Stimulated activated CD4-positive, alpha-beta T cell treated with anti-CD3 and anti-CD28 coated beads, Interleukin-4, amount 100 ng/mL, for 1 hour (primary cell): ENCODE measurements at places on chromosomes 13 and 19.

DNA sequence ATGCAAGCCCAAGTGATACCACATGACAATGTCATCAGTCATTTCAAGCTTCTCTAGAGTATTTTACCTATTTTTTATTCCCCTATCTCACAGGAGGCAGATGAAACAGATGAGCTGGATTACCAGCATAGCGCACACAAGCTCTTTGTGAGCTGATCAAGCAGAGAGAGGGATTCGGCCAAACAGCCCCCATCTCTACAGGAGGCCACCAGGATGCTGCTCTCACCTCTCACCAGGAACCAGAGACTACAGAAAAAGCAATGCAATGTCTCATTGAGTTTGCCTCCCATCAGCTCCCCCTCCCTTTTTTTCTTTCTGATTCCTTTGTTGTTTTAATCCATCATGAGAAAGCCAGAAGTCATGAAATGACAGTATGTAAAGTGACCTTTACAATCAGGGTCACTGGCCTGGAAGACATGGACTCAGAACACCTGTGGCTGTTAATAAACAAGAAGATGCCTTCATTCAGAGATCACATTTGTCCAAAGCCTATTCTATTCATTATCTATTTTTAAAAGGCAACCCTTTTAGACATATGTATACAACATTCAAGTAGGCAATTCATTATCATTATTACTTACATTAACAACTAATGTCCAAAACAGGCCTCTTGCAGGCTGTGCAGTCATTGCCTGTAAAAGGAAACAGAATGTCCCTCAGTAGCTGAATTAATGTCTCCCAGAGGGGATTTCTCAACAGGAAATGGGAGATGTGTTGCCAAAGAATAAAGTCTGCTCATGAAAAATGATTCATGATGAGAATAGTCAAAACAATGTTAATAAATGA is 656.6 kb downstream of the TBC1D4 start:
- no peak for DNase-seq

DNA sequence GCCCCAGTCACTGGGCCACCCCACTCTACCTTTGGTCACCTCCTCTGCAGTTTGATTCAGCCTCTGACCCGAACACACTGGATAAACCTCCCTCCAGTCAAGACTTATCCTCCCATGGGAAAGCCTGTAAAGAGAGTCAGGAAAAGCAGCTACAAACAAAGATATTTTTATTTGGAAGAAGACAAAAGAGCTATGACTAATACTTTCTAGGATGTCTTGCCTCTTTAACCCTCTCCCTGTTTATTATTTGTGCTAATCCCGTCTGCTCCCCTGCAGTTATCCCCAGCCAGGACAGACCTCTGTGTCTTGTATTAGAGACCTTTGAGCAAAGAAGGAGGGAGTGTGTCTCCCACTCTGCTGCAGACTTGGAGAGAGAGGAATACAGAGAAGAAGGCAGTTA is 178.3 kb downstream of the EFNB2 start:
- DNase-seq: no peak

DNA sequence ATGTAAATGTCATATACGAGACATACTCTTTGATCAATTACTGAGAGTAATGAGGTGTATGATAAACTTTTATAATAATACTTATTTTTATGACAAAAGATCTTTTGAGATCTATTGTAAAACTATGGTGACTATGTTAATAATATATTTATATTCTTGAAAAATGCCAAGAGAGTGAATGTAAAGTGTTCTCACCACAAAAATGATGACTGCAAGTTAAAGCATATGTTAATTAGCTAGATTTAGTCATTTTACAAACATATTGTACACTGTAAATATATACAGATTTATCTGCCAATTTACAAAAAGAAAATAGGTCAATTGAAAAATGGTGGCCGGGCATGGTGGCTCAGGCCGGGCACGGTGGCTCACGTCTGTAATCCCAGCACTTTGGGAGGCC is 81.0 kb downstream of the GPC6 start:
- DNase-seq: no peak

- DNase-seq: no peak
These were observed 3.7 kb downstream of the GGACT start for GRCh38 chr13:100584896-100585295.

DNA sequence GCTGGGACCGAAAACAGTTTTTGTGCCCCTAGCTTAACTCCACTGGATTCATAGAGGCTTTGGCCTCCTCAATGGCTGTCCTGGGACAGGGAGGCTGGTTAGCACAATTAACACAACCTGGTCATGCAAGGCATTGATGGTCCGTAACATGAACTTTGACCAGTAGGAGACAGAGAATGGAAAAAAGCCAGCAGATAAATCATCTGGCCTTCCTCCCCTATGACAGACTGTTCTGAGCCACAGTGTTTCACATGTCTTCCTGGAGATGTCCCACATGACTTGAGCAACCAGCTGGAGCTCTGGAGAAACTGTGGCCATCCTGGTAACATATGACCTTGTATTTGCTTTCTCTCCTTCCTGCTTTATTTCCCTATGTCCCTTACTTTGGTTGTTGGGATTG is 244.2 kb downstream of the UQCRFS1 start:
- no peak for DNase-seq

- DNase-seq: no peak
These were observed 177.1 kb downstream of the RBM26 start for GRCh38 chr13:79228972-79229371.

DNA sequence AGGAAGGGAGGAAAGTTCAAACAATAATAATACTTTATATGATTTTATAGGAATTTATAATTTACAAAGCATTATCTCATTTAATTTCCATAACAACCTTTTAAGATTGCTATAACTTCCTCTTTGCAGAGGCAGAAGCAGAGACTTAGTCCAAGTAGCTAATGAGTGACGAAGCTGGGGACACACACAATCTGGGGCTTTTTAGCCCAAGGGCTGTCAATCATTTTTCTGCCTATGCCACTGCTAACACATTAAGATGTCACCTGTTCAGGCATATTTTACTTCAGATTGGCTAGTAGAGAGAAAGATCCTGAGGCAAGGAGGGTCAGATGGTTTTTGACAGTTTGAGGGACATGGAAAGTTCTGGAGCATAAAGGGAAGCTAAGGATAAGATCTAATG is 12.6 kb downstream of the SCEL start:
- DNase-seq: no peak

GRCh38 chr13:50779443-50780200 is 63.9 kb downstream of the DLEU7 start:
- no peak for DNase-seq

DNA sequence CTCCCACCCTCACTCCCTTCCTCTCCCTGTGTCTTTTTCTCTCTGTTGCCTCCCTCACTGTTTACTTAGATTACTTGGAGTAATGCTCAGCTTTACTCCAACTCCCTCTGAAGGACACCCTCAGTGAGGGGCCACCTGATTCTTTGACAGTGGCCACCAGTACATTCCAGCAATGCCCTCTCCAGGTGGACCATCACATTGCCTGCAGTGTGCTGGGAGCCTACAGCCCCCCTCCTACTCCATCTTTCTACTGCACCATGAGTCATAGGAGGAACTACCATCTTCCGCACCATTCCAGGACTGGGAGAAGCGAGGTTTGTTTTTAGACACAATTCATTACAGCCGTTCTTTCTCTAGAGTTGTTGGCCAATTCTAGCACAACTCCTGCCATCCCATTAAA is 96.6 kb upstream of the POSTN start:
- no peak for DNase-seq

DNA sequence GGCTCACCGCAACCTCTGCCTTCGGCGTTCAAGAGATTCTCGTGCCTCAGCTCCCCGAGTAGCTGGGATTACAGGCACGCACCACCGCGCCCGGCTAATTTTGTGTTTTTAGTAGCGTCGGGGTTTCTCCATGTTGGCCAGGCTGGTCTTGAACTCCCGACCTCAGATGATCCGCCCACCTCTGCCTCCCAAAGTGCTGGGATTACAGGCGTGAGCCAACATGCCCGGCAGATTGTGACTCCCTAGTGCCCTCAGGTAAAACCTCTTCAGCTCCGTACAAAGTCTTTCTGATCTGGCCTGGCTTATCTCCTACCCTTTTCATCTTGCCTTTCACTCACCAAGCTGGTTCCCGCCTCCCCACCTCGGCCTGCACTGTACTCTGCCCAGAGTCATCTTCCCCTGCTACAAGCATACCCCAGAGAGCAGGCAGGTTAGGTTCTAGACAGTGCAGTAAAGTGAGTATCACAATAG is 15.0 kb downstream of the BICRA start:
- DNase-seq: no peak

- no peak for DNase-seq
These were observed 118.3 kb upstream of the GJB6 start for GRCh38 chr13:20350382-20350763.

GRCh38 chr13:111514610-111515306 is 194.3 kb downstream of the TEX29 start:
- DNase-seq: no peak

- no peak for DNase-seq
These were observed 90.2 kb downstream of the GPC6 start for GRCh38 chr13:93316841-93317240.

DNA sequence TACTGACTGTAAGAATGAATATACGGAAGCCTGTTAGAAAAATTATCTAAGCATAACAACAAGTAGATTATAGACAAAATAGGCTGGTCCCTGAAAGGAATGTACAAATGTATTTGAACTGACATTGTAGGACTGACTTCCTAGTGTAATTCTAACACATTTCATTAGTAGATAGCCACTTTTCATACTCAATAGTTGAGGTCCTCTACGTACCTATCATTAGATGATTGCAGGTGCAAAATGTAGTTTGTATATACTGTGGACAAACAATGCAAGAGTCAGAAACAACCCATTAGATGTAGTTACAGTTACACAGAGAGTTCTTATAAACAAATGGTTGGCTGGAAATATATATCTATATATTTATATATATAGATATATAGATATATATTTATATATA is 402.3 kb upstream of the SLITRK6 start:
- no peak for DNase-seq

DNA sequence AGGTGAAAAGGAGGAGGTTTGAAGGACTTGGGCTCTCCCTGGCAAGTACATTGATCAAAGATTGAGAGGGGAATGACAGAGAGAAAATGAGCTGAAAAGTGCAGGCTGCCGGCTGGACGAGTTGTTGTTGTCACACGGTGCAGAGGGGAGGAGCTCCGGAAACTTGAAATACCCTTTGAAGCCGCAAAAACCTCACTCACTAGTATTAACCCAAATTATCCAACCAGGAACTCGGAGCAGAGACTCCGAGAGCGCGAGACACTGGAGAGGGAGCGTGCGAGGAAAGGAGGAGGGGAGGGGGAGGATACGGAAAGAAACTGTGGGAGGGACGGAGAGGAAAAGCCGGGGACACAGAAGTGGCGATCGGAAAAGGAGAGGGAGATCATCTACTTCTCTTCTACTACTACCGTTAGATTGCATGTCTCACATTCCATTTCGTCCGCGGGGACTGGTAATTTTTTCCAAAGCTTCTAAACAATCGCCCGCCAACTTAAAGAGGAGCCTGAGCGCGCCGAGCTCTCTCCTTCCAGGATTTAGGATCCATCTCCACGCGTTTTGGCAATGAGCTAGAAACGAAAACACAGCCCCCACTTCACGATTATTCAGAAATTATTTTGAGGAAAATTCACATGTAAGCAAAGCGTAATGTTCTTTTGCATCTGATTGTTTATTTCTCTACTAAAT is at the start of gene DACH1:
Gene DACH1, minus strand, starts transcription at position 74 of the 684 bp plus-strand sequence.
- peak; percentile 4 for DNase-seq

- DNase-seq: no peak
These were observed 20.9 kb downstream of the ZNF536 start for GRCh38 chr19:30393046-30393445.

DNA sequence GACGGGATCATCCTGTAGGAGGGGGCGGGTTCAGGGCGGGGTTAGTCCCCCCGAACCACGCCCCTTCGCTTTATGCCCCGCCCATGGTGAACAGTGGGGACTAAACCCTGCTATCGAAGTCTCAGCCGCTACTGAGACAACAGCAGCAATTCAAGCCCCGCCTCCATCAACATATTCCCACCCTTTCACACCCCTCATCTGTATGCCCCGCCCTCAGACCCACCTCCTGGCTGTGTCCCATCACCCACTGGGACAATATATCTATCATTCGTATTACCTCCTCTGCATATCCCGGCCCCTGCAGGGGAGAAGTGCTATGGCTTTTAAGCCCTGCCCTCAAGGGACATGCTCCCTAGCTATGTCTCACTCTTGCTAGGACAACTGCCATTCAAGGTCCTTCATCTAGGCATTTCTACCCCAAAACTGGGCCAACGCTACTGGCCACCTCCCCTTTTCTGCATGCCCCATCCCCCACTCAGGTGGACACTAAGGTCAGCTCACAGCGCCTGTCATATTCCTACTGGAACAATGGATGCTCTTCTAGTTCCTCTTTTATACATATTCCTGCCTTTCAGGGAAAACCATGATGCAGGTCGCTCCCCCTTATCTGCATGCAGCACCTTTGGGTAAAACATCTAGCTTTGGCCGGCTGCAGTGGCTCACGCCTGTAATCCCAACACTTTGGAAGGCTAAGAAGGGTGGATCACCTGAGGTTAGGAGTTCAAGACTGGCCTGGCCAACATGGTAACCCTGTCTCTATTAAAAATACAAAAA is 11.9 kb downstream of the LRFN1 start:
- no peak for DNase-seq

DNA sequence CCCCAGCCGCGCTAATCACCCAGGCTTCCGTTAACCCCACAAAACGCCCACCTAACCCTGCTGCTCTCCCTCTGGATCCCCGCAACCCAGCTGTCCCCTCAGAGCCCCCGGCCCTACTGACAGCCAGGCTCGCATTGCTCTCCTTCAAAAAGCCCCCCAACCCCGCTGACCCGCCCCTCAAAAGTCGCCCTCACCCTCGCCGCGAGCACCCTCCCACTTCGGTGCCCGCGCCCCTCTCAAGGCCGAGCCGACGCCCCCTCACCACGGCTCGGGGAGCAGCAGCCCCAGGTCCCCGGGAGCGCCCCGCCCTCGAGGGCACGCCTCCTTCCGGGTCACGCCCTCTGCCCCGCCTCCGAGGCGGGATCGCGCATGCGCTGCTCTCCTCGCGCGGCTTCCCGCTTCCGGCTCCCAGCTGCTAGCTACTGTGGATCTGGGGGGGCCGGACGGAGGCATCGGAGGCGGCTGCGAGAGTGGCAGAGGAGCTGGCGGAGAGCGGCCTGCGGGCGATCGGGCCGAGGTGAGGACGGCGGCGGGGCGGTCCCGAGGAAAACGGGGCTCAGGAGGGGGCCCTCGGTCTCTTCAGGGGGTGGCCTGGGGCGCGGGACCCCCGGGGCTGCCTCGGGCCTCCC is 46.1 kb downstream of the ARHGEF18 start:
- peak; percentile 84 for DNase-seq

GRCh38 chr13:106373989-106374572 is 161.4 kb downstream of the EFNB2 start:
- DNase-seq: no peak

- DNase-seq: no peak
These were observed 2464.5 kb downstream of the PCDH9 start for GRCh38 chr13:64765636-64766035.

- no peak for DNase-seq
These were observed 31.2 kb downstream of the GADD45B start for GRCh38 chr19:2507109-2507508.

GRCh38 chr13:70703755-70704154 is 595.5 kb upstream of the KLHL1 start:
- no peak for DNase-seq

GRCh38 chr19:46254776-46255175 is 25.2 kb downstream of the IGFL1 start:
- no peak for DNase-seq

- no peak for DNase-seq
These were observed 57.5 kb downstream of the CPAMD8 start for GRCh38 chr19:16969135-16969534.

GRCh38 chr19:6925801-6926751 is 38.7 kb downstream of the ADGRE1 start:
- DNase-seq: peak; percentile 42
